Femur (tissue), 1 donor: ENCODE measurements at places on chromosomes 12 and 14.

DNA sequence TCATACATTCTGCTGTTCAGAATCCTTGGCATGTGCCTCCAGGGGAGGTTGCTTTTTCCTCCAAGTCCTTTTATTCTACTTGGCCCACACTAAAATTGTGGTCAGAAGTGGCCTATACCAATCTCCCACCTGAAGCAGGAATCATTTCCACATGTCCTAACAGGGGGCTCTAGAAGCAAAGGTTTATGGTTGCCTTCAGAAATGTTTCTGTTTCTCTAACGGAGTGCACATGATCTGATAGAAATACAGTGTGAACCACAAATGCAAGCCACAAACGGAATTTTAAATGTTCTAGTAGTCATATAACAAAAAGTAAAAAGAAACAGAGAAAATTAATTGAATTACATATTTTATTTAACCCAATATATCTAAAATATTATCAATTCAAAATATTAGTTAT lies 4.0 kb downstream of the PTGER2 start:
- DNase-seq, result no peak

DNA sequence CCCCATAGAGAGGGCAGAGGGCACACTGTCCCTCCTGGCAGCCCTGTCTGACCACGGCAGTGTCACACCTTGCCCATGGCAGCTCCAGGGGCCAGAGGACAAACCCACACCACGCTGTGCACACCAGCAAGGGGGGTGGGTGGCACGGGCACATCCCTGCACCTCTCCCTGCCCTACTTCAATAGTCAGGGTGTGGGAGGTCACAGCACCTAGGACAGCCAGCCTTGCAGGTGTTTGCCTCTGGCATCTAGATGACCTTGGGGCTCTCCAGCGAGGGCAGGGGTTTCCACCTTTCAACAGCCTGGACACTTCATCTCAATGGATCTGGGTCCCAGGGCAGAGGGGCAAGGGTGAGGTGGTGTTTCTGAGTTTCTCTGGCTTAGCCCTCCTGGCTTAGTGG lies 69.2 kb downstream of the LGMN start:
- no peak for DNase-seq

GRCh38 chr12:56189918-56190694 lies 823 bp upstream of the SMARCC2 start:
- DNase-seq, result peak; percentile 95

DNA sequence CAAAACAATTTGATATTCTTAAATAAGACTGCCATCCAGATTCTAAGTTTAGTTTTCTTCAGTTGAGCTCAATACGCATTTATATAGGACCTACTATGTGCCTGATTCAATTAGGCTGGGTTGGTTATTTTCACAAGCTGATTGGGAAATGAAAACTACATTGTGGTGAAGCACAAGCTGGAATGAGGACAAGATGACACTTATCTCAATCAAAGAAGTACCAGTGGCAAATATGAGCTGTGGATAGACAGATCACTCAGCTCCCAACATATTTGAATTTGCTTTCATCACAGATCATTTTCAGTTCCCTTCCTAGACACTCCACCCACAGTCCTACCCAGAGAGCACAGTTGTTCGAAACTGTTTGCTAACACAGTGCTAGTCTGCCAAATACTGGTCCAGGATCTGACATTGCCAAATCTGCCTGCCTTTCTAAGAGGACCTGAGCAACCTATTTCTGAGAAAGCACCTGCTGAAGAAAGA lies 74.7 kb downstream of the LLPH start:
- DNase-seq, result no peak
